ENCODE measurements at places on chromosomes 2 and 18. TPM values are rescaled to one million over a fixed set of nuclear protein-coding genes. Genes with fewer than 3 reads are reported as not detected.

HRH4 gene
- not detected for total RNA-seq

GRCh38 chr2:50328680-50329079, 703.3 kb downstream of the NRXN1 start:
- DNase-seq = no peak

DNA sequence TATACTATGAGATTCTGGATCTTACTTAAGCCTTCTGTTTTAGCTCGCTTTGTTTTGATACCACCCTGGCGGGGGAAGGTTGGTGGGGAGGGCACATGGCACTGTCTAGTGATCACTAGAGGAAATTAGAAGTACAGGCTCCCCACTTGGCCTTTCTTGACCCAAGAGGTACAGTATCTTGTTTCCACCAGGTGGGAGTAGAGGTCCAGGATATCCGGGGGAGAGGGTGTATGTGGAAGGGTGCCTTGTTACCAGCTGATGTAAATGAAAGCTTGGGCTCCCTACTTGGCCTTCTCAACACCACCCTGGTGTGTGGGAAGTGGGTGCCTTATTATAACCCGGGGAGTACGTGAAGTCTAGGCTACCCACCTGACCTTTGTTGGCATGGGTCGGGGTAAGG, 7.5 kb downstream of the GALNT1 start:
- no peak for DNase-seq

ADRA2B gene
- total RNA-seq = not detected

GRCh38 chr18:644395-645004, 13.0 kb upstream of the TYMS start:
- no peak for DNase-seq

STARD7 gene
- total RNA-seq = 165 TPM

GRCh38 chr18:71849407-71849806, 694.7 kb downstream of the CBLN2 start:
- DNase-seq = no peak

DNA sequence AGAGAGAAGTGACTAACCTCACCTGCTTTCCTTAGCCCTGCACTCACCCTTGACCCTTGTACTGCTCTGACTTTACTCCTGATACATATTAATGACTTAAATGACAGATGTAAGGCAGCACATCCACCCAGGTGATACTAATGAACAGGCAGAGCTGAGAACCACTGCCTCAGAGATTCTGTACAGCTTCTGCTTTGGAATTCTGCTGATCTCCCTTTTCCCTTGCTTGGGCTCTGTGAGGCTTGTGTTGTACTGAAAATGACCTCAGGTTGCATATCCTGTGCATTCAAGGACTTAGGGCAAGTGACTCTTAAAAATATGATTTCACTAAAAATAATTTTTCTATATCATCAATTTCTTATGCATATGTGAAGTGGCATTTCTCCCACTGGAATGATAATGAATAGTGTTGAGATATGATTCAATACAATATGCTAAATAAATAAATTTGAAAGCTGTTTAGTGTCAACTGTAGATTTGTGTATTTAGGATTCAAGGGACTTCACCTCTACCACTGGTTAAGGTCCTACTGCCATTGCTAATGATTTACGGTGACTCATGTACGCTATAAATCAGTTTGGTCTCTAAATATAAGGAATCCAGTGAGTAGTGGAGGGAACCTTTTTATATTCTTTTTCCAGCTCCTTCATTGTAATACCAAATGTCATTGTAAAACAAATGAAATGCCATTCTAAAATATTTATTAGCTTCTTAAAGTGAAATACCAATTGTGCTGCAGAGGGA, 328.3 kb downstream of the SOCS6 start:
- no peak for DNase-seq

GRCh38 chr2:38793511-38793910, 15.5 kb downstream of the GEMIN6 start:
- DNase-seq = no peak

GRCh38 chr2:46724107-46724506, 191.5 kb downstream of the MCFD2 start:
- no peak for DNase-seq

GRCh38 chr2:8976442-8977259, 26.8 kb downstream of the MBOAT2 start:
- DNase-seq = no peak

DNA sequence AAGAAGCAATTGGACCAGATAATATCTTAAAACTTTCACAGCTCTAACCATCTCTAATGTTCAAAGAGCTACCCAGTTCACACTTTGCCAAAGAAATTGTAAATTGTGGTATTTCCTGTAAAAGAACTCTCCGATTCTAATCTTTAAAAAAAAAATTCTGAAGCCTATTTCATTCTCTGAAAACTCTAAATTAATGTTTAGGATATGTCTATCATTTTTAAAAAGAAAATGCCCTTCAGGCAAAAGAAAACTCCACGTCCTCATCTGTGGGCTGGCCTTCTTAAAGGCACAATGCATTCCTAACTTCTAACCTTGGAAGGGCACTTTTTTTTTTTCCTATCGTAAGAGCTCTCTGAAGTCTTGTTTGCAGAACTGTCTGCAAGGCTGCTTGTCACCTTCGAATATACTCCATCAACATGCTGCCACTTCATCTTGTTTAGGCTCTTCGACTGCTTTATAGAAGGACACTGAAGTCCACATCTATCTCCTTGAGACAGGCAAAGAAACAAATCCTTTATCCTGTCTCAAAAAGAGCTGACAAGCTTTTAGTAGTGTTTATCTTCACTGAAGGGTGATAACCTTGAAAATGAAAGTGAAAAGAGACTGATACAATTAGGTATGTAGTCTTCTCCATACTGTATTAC, 124.3 kb upstream of the SLC39A10 start:
- DNase-seq = no peak

DNA sequence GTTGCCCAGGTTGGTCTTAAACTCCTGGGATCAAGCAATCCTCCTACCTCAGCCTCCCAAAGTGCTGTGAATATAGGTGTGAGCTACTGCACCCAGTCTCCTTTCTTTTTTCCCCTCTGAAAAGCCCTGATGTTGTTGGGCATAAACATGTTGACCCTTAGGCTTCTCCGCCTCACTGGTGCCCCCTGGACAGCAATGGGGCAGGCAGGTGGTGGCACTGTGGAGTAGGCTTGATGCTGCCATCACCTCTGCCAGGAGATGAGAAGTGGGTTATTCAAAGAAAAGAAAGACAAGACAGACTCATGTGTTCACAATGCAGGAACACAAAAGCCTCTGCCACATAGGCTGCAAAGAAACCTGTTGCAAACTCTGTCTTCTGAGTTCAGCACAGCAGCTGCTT, 169.9 kb downstream of the EN1 start:
- no peak for DNase-seq

CNRIP1 gene
- total RNA-seq = 16.1 TPM

- no peak for DNase-seq
Measured at GRCh38 chr2:193348055-193348454, 1153.3 kb upstream of the TMEFF2 start.

DNA sequence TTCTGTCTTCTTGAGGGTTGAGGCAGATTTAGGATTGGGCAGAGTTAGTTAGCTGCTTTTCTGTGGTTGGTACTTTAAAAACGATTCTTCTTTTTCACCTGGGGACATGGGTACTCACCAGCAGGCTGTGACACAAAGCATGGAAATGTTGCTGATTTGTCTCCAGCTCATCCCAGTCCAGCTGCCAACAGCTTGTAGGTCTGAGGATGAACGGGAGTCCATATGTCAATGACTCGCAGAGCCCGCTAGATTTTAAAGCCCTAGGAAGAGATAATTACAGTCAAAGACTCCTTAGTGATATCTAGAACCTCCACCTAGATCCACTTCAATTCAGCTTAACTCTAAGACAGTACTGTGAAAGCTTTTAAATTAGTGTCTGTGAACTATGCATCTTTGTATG, 20.8 kb downstream of the DOK1 start:
- DNase-seq = no peak

MARCHF4 gene
- total RNA-seq = not detected

UGT1A10 gene
- total RNA-seq = 2.0 TPM

DNA sequence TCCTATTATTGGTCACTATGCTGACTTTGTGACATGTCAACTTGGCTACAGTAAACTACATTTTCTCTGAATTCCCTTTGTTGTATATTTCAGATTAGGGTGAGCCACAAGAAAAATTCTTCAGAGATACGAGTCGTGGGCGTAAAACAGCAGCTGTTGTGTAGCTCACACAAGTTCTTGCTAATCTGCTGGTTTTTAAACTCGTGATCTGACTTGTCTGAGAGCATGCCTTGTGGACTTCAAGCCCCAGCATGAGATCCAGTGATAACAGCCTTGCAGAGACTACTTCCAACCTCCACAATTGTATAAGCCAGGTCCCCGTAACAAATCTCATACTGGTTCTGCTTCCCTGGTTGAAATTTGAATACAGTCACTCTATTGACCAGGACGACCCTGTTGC, 259.8 kb upstream of the LYPD1 start:
- no peak for DNase-seq

- no peak for DNase-seq
Measured at GRCh38 chr18:78731398-78732032, 248.1 kb upstream of the SALL3 start.
